NCI-H526 (cell line): ENCODE measurements at places on chromosomes 1 and 21.

GRCh38 chr1:180534214-180534613, 24.6 kb upstream of the OVAAL start:
- DNase-seq: no peak

- no peak for DNase-seq
Observed at GRCh38 chr1:231107151-231107550, 54.7 kb upstream of the TRIM67 start.

GRCh38 chr1:82318265-82318664, 517.5 kb downstream of the ADGRL2 start:
- no peak for DNase-seq

DNA sequence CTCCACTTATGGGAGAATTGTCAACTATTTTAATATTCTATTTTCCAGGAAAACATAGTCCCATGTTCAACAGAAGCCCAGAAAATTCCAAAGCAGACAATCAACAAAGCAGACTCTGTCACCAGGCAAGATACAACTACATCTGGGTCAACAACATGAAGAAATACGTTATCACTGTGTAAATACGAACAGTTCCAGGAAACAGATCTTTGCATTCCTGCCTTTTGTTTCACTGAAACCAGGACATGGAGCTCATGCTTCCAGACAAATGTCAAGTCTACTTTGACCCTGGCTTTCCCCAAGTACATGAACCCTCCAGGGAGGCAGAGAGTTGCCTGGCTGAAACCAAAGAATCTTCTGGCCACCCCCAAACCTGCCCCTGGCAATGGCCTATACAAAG, 106.7 kb downstream of the SETD4 start:
- no peak for DNase-seq

DNA sequence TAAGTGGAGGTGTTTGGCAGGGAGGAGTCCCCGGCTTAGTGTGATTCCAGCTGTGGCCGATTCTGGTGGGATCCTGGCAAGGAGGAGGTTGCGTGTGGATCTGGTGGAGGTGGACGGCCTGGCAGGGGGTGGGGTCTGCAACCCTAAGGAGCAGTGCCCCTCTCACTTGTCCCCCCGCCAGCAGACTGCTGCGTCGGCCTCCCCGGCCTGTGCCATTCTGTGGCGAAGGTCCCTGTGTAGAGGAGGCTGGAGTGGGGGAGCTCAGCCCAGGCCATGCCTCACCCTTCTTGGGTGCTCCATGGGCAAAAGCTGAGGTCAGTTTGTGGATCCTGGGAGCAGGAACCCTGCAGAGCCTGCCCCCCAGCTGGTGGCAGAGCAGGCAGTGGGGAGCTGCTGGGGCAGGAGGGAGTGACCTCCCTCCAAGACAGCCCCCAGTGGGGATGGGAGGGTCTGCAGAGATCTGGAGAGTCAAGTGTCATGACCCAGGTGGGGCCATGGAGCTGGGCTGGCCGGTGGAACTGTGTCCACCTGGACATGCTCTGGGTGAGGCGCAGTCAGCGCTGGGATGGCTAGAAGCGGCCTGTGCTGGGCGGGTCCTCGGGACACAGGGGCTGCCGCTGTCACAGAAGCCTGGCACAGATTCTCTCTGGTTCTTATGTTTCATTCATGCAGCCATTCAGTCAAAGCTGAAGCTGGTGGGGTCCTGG, 5.3 kb downstream of the MIB2 start:
- DNase-seq: no peak

DNA sequence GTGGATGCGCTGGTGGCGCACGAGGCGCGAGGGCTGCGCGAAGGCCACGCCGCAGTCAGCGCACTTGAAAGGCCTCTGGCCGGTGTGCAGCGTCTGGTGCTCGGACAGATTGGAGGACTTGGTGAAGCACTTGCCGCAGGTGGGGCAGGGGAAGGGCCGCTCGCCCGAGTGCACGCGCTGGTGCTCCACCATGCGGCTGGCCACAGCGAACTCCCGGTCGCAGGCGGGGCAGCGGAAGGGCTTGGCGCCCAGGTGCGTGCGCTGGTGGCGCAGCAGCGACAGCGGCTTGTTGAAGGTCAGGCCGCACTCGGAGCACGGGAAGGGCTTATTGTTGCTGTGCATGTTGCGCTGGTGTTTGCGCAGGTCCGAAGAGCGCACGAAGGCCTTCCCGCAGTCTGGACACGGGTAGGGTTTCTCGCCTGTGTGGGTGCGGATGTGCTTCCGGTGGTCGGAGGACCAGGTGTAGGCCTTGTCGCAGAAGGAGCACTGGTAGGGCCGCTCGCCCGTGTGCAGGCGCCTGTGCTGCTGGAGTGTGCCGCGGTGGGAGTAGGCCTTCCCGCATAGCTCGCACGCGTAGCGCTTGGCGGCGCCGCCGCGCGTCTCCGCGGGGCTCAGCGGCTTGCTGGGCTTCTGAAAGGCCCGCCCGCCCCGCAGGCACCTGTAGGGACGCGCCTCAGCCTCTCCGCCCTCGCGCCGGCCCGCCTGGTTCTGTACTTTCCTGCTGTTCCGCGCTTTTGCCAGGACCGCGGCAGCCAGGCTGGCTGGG, 4.7 kb downstream of the ZNF648 start:
- DNase-seq: no peak

DNA sequence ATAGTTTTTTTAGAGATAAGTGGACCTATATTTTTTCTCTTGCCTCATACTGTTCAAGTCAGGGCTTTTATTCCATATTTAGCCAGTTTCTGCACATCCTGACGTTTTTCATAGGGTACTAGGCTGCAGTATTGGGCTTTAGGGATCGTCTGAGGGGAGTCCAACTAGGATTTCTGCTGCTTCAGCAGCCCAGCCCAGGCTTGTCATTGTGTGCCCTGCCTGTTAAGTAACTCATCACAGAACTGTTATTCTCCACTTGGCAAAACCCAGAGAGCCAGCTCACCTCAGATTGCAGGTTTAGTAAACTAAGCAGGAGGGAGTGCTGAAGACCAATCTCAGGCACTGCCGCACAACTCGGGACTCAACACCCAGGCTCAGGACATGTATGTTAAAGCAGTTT, 2.8 kb downstream of the GALNT2 start:
- DNase-seq: no peak

GRCh38 chr1:29757866-29758780, 521.8 kb downstream of the PTPRU start:
- no peak for DNase-seq

DNA sequence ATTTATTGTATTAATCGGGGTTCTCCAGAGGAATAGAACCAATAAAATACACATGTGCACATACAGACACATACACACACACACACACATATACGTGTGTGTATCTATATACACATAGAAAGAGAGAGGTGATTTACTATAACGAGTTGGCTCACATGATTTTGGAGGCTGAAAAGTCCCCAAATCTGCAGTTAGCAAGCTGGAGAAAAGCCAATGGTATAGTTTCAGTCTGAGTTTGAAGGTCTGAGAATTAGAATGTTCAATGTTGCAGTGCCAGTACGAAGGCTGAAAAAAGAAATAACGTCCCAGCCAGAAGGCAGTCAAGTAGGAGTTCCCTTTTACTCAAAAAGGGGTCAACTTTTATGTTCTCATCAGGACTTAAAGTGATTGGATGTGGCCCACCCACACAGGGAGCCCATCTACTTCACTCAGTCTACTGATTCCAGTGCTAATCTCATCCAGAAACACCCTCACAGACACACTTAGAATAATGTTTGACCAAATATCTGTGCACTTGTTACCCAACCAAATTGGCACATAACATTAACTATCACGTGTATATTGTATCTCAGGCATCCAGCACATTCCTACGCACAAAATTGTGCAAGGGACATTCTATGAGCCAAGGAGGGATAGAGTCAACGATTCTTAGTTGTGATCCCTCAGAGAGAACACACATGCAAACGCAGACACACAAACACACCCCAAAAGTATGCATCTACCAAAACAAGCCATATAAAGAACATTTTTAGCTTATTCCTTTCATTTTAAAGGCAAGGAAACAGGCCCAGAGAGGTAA, 195.5 kb upstream of the DUSP10 start:
- no peak for DNase-seq

- no peak for DNase-seq
Observed at GRCh38 chr21:41923631-41924367, 30.0 kb downstream of the C2CD2 start.

GRCh38 chr1:244941121-244941520, 76.8 kb upstream of the HNRNPU start:
- no peak for DNase-seq

- no peak for DNase-seq
Observed at GRCh38 chr1:210586771-210587170, 258.1 kb downstream of the HHAT start.
